MM.1S (cell line): ENCODE measurements at places on chromosomes 3 and 15.

- no peak for DNase-seq
These were observed 131.8 kb upstream of the UBE2E2 start for GRCh38 chr3:23071296-23071695.

- no peak for DNase-seq
These were observed 331.7 kb downstream of the RBMS3 start for GRCh38 chr3:29612536-29612935.

DNA sequence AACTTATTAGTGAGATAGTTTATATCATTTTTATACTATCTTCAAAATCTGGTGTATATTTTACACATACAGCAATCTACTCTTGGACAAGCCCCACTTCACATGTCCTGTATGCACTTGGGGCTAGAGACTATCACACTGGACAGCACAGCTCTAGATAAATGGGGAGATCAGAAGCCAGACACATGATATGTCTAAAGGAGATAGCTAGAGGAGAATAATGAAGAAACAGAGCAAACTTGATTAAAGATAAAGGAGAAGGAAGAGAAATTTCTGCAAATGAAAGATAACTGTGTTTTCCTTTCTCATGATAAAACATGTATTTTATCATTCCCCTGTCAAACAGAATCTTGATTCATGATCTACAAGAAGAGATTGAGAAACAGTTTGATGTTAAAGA is 13.0 kb downstream of the CPA3 start:
- DNase-seq: no peak

- peak; percentile 33 for DNase-seq
These were observed 257.9 kb downstream of the UACA start for GRCh38 chr15:70505411-70505919.

GRCh38 chr15:39125226-39125625 is 455.7 kb upstream of the THBS1 start:
- DNase-seq: no peak

DNA sequence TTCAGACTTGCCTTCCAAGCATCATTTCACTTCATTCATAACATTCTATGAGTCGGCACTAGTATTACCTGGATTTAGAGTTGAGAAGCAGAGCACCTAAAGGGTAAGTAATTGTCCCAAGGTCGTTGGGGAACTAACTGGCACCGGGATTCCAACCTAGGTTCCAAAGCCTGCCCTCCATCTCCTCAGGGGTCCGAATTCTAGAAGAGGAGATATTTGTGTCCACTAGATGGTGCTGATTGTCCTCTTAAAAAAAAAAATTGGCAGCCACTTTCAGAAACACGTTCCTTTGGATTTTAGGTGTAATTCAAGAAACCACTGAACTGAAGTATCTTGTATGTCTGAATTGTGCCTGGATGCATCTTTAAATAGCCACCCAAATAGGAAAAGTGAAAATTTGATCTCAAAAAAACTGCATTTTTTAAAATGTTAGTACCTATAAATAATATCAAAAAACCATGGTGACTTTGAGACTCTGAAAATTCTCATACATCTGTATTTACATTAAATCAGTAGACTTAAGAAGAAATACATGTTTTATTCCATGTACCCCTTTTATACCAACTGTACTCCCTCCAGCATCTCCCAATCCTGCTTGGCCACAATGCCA is 3.9 kb upstream of the FSIP1 start:
- DNase-seq: peak; percentile 63

DNA sequence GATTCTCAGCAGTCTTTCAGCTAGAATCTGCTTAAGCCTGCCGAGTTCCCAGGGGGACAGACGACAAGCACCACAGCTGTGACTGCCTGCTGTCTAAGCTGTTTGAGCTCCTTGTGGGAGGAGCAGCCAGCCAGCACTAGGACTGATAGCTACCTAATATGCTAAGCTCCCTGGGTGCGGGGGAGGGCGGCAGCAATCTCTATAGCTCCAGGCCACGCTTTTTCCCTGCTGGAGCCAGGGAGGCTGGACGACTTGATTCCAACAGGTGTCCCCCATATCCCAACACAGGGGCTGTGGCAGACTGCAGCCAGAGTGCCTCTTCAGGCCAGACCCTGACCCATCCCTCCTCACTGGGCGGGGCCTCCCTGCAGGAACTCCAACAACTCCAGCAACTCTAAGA is 134.1 kb upstream of the ARPP21 start:
- DNase-seq: no peak

DNA sequence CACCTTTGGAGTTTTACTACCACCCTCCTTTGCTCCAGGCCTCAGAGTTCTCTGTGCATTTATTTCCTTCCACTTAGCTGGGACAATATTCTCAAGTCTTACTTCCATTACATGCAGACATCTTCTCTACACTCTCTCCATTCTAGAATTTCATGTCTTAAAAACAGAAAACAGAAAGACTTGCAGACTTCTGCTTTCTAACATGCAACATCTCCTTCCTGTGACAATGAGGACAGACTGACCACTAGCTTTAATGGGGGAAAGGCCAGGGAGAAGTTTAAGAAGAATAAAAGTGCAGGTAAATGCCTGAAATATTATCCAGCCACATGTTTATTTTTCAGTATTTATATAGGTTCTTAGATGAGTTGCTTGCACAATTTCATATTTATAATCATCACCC is 17.1 kb upstream of the CSTA start:
- no peak for DNase-seq

DNA sequence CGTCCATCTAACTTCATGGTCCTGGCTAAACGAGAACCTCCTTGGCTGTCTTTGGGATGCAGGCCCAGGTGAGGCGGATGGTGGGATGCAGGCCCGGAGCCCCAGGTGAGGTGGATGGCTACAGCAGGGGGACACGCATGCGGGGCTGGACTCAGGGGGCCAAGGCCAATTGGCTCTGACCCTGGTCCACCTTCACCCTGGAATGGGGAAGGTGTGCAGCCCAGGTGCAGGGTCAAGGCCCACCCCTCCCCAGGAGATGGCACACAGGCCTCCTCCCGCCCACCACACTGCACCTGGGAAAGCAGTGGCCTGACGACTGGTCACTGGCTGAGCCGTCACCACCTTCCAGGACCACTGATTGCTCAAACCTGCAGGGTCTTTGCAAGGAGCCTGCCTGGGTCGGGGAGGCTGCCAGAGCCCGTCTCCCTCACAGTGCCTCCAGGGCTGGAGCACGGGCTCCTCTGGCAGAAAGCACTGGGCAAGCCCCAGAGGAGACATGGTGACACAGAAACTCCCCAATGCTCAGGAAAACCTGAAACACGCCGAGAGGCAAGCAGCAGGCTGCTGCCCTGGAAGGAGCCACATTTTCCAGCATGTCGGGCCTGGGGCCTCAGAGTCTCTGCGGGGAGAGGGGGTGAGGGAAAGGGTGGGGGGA is 159.6 kb downstream of the LRRK1 start:
- no peak for DNase-seq
